Thyroid gland (tissue), 4 donors: ENCODE measurements at places on chromosomes 11 and 22. TPM values are rescaled to one million over a fixed set of nuclear protein-coding genes. Genes with fewer than 3 reads are reported as not detected.
A peak's percentile ranks its signal among the peaks of the same experiment; 100 is the strongest.

ROM1 gene
- 2.5 TPM for total RNA-seq

CCDC188 gene
- total RNA-seq, result not detected

CARD16 gene
- total RNA-seq, result 2.0 TPM

GRCh38 chr11:82845356-82846353 is 54.6 kb downstream of the PRCP start:
- DNase-seq, result no peak

LTO1 gene
- total RNA-seq, result 27.6 TPM

DNA sequence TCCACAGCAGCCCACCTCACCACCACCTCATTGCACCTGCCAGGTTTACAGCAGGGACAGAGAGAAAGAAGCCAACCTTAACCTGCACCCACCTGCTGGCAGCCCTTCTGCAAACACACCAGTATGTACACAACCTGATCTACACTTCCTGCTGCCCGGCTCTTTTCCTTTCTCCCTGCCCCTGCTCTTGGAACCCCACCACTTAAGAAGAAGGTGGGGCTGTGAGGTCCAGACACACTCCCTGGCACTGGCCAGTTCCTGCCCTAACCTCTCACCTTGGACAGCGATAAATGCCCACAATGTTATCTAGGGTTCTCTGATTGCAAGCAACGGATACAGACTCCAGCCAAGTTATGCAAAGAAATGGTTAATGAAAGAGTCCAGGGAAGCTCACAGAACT is 10.8 kb upstream of the SLC35C1 start:
- DNase-seq, result no peak

DNA sequence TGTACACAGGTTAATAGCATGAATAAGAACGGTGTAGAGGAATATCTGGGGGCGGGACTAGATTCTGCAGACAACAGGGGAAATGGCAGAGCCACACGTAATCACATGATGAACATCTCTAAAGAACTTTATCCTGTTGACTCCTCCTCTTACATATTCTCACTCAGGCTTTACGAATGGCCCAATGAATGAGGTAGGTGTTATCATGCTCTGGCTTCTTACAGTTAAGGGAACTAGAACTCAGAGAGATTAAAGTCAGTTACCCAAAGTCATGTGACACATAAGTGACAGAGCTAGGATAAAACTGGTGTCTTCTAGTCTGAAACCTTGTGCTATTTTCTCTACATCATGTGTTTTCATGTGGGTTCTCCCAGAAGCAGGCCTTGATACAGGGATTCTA is 49.0 kb upstream of the BMAL1 start:
- no peak for DNase-seq

GRCh38 chr11:2763984-2764383 is 64.2 kb upstream of the KCNQ1OT1 start:
- DNase-seq, result no peak

DNA sequence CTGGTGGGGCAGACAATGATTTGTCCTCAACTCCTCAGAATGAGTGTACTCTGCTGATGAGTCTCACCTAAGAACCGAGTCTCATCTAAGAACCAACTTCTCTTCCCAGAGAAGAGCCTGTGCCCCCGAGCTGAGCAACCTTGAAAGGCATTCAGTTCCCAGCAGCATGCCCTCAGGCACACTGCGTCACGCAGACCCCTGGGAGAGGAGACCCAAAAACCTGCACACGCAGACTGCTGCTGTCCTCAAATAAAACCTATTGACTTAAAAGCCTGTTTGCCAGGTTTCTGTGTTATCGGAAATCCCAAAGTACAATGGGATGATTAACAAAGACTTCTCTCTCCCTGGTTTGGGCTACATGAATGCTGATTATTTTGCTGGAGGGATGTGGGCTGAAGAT is 121.2 kb downstream of the C11orf58 start:
- no peak for DNase-seq

DNA sequence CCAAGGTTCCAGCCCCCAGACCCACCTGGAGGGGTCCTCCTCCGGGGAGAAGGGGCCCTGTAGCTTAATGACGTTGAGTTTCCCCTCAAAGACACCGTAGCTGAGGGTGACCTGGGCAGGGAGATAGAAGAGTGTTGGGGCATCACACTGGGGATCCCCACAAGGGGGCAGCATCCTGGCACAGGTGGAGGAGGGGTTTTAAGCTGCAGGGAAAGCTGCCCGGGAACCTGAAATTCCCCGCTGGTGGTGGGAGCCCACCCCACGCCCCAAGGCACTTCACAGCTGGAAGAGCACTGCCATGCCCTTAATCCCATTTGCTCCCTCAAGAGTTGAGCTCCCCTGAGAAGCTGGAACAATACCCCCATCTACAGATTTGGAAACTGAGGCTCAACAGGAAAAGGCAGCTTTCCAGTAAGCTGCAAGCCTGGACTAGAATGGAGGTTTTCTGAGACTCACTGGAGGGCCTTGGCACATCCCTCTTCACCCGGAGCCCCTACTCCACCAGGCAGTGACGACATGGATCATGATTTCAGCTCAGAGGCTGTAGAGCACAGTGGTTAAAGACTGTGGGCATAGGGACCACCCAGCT is 13.7 kb downstream of the MFNG start:
- no peak for DNase-seq

GRCh38 chr11:73170140-73170539 is 28.0 kb upstream of the FCHSD2 start:
- DNase-seq, result peak; percentile 9

KRTAP5-7 gene
- total RNA-seq, result not detected

ST14 gene
- total RNA-seq, result 101 TPM

GRCh38 chr22:41338614-41339212 is 37.4 kb downstream of the ZC3H7B start:
- no peak for DNase-seq

- peak; percentile 27 for DNase-seq
These were observed 6.9 kb downstream of the MCAT start for GRCh38 chr22:43136255-43136654.

DNA sequence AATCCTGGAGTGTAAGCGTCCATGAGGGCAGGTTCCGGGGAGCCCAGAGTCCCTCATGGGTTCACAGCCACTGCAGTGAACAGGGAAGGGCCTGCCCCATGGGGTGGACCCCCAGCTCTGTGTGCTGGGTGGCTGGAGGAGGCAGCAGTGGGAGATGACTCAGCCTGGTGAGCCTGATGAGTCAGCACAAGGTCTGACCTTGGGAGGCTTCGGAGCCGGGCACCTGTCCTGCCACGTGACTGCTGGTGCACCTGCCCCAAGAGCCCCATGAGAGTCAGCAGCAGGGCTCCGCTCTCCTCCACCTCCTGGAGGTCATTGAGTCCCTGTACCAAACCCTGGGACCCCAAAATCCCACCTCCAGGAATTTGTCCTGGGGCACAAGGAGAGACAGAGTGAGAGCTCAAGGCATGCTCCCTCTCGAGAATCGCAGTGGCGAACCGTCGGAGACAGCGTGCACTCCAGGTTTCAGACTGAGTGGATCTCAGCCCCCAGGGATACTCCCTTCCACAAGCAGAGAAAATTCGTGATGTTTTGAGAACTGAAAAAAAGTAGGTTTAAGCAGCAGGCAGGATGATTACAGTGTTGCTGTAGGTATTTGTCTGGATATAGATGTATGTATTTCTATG is 1221.7 kb downstream of the BRD1 start:
- DNase-seq, result no peak

GRCh38 chr11:120893440-120894201 is 130.3 kb upstream of the TBCEL start:
- DNase-seq, result no peak

- DNase-seq, result no peak
These were observed 36.1 kb upstream of the AMPD3 start for GRCh38 chr11:10418950-10419310.

CD3D gene
- 2.0 TPM for total RNA-seq

GRCh38 chr11:63535734-63536133 is 874 bp upstream of the PLAAT4 start:
- no peak for DNase-seq

BACE1 gene
- total RNA-seq, result 21.8 TPM

GRCh38 chr22:22465094-22465602 is 43.4 kb downstream of the ZNF280B start:
- no peak for DNase-seq

DNA sequence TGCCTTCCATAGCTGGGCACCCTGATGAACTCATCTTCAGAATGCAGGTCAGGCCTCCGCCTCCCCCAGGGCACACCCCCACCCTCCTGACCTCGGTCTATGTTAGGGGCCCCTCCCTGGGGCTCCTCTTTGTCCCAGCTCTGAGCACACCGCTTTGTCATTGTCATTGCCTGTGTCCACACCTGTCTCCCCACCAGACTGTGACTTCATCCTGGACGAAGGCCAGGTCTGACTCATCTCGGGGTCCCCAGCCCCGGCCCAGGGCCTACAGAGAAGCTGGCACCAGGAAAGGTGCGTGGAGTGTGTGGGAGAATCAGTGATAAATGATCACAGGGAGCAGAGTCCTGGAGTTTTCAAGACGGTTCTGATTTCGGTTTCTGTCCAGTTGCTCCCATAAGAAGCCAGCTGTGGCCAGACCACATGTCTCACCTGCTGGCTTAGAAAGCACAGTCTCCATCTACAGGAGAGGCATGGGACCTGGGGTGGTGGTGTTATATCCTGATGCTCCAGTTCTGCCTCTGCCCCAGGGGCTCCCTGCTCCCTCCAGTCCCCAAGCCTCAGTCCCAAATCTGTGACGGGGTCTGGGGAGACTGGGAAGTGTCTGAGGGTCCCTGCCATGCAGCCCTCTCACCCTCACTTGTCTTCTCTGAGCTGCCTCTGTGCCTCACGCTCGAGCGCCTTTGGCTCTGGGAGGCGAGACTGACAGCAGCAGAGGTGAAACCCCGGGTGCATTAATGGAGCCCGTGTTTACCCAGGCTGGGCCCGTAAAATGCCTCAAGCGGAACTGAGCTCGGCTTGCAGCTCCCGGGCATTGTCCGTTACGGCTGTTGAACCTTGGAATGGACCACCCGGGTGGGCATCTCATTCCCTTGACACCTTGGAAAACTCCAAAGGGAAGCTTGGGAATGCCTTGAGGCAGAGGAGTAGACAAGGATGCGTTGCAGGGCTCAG is 85.5 kb upstream of the WNT11 start:
- DNase-seq, result no peak

DNA sequence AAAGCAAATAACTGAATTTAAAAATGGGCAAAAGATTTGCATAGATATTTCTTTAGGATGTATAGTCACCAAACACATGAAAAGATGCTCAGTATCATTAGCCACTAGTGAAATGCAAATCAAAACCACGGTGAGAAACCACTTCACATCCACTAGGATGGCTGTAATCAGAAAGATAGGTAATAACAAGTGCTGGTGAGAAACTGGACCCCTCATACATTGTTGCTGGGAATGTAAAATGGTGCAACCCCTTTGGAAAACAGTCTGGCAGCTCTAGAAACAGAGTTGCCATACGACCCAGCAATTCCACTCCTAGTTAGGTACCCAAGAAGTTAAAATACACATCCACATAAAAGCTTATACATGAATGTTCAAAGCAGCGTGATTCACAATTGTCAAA is 16.3 kb downstream of the RPUSD4 start:
- DNase-seq, result no peak

- DNase-seq, result no peak
These were observed 2.8 kb downstream of the ZFTA start for GRCh38 chr11:63765688-63766241.

- DNase-seq, result no peak
These were observed 603 bp upstream of the PDGFB start for GRCh38 chr22:39245130-39246039.

CREB3L1 gene
- total RNA-seq, result 2.8 TPM

GRCh38 chr22:42830161-42830560 is 26.9 kb downstream of the ARFGAP3 start:
- peak; percentile 89 for DNase-seq

OR8D1 gene
- total RNA-seq, result not detected

DNA sequence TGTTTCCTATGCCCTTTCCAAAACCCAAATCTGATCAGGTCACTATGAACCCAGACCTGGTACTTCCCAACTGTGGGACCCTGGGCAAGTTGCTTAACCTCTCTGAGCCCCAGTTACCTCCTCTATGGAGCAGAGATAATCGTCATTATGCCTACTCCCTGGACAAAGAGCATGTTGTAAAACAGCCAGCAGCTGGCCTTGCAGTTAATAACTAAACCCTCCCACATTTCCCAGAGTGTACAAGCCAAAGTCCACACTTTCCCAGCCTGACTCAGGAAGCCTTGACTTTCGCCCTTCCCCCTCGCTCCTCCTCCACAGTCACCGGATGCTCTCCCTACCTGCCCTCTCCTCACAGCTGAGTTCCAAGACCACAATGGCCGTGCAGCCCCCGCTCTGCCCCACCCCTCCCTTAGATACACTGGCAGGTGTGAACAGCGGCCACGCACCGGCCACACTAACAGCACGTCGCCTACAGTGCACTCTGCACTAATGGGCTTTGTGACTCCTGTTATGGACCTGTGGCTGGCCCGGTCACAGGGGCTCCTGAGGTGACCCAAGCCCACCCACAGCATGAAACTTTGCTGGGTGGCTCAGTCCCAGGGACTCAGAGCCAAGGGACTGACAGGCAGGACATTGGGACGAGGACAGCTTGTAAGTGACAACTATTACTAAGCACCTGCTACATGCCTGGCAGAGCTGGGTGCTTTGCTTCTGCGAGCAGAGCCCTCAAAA is 15.6 kb upstream of the MFNG start:
- DNase-seq, result no peak

ARHGAP42 gene
- 55.7 TPM for total RNA-seq

MYEOV gene
- 0.68 TPM for total RNA-seq

DNA sequence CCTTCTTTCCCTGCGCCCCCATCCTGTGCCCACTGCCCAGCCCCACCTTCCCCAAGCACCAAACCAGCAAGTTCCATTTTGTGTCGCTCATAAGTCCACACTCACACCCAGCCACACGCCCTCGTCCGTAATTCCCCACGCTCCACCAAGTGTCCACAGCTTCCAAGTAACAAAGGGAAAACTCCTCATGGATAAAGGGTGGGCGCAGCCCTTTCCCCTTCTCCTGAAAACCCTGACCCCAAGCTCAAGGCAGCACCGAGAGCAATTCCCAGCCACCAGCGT is 458 bp downstream of the FXYD6 start:
- no peak for DNase-seq

- DNase-seq, result no peak
These were observed 189.2 kb upstream of the TBCEL start for GRCh38 chr11:120834686-120835210.

- DNase-seq, result no peak
These were observed 156.1 kb upstream of the NECTIN1 start for GRCh38 chr11:119885067-119885466.

GRCh38 chr11:10476927-10477689 is 22.0 kb downstream of the AMPD3 start:
- DNase-seq, result peak; percentile 38

VSTM5 gene
- 0.67 TPM for total RNA-seq

- no peak for DNase-seq
These were observed 26.7 kb upstream of the LRRC10B start for GRCh38 chr11:61481806-61482205.

GRCh38 chr11:70225681-70226177 is 22.6 kb downstream of the FADD start:
- peak; percentile 71 for DNase-seq

GRCh38 chr22:30832407-30832987 is 136.1 kb downstream of the MORC2 start:
- DNase-seq, result no peak

SLC22A8 gene
- not detected for total RNA-seq
